ENCODE measurements at places on chromosomes 7 and 10.
A peak's percentile ranks its signal among the peaks of the same experiment; 100 is the strongest.

- no peak for DNase-seq
Measured at GRCh38 chr10:69055241-69055640, 32.7 kb upstream of the SRGN start.

DNA sequence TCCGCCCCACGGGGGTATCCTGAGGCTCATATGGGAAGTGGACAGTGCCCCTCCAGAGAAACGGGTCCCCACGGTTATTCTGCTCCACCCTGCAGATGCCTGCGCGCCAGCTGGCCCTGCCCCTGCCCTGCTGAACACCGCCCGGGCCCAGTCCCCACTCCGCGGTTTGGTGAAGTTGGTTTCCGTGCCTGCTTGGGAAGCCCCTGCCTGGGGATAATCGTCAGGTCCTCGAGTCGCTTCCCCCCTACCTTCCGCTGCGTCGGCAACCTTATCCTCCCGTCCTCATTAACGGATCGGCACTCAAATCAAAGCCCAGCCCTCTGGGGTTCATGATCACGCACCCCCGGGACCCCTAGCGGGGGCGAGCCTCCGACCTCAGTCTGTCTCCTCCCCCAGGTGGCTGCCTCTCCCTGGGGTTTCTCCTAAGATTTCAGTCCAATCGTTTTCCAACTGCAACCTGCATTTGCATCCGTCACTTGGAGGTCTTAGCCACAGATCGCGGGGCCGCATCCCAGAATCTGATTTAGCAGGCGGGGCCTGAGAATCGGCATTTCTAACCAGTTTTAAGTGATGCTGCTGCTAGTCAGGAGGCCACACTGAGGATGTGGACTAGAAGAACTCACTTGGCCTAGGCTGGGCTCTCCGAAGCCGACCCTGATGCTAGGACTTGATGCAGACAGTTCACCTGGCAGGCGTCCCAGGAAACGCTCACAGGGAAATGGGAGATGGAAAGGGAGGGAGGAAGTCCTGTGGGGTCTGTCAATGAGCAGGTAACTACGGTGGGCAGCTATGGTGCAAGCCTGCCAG is 27.6 kb downstream of the WDR86 start:
- no peak for DNase-seq

DNA sequence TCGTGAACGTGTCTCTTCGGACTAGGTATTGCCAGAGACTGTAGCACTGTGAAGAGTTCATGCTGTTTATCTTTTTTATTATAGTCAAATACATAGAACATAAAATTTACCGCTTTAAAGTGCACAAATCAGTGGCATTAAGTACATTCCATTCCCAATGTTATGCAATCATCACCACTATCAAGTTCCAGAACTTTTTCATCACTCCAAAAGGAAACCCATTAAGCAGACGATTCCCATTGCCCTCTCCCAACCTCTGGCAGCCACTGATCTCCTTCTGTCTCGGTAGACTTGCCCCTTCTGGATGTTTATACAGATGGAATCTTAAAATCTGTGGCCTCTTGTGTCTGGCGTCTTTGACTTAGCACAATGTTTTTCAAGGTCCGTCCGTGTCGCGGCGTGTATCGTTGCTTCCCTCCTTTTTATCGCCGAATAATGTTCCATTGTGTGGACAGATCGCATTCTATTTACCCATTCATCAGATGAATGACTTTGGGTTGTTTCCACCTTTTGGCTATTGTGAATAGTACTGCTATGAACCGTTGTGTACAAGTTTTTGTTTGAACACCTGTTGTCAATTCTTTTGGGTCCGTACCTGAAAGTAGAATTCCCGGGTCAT is 2.7 kb downstream of the PROSER2 start:
- DNase-seq, result no peak

GRCh38 chr7:1181031-1181430 is 21.0 kb upstream of the ZFAND2A start:
- DNase-seq, result no peak

DNA sequence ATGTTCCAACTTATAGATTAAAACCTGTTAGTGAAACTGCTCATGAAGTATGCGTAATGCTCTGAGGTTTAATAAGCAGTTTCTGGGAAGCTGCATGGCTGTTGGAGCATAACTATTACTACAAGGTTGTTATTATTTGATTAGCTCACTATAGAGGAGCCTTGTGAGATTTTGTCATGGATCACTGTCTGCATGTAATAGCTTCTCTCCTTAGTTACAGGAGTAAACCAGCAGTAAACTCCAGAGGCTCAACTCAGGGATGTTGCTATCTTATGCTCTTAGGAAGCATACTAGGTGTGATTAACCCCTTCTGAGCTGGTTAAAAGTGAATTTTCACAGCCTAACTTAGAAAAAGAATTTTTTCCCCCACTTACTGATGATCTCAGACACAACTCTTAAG is 63.6 kb upstream of the IFRD1 start:
- no peak for DNase-seq

GRCh38 chr10:131729361-131729760 is 171.4 kb upstream of the PPP2R2D start:
- DNase-seq, result no peak

DNA sequence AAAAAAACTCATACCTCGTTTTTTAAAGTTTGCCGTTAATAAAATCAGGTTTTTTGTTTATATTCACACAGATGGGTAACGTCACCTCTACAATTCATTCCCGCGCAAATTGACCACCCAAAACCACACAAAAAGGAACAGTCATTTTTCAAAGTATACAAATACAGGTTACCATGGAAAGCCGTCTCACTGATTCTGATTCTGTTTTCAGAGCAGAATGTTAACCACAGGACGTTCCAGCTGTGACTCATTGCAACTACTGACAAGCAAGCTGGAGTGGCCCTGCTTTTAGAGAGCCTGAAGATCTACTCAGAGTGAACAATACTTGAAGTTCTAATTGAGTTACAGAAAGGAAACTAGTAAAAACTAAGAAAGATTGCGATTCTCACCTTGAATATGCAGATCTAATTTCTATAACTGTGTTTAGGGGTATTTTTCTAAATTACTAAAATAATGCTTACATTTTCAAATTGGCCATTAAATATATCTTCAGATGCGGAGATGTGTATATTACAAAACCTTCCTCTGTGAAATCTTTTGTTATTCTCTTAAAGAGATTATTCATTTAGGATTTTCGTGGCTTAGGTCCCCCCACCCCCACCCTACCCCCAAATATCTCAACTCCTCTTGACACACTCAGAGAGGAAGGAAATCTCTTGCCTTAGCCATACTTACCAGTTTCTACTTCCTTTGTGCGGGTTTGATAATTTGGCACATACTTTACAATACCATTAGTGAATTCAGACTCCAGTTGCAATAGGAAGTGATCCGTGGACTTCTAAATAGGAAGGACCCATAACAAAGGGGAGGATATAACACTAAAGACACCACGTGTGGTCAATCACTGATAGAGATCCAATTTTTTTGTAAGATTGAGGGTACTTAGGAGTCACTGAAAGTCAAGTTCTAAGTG is 106.0 kb downstream of the CUBN start:
- peak; percentile 94 for DNase-seq

DNA sequence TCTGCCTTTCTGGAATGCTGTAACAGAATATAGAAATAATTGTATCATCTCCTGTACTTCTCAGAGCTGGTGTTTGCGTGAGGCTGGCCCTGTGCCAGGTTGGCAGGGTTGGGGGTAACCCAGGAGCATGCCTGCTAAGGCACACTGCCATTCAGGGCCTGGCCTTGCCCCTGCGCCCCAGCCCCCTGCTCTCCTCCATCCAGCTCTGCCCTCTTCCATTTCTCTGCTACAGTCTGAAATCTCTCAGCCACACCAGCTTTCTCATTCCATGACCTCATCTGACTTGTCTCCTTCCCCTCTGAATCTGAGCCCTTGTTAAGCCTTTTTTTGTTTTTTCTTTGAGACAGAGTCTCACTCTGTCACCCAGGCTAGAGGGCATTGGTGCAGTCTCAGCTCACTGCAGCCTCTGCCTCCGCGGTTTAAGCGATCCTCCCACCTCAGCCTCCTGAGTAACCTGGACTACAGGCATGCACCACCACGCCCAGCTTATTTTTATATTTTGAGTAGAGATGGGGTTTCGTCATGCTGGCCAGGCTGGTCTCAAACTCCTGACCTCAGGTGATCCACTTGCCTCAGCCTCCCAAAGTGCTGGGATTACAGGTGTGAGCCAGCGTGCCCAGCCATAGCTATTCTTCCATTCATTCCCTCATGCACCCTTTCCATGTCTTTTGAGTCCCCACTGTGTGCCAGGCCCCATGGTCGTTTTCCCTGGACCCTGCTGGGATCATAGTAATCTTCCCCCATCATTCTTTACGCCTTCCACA is 206.8 kb downstream of the CUX1 start:
- DNase-seq, result no peak

GRCh38 chr7:156461881-156462665 is 178.5 kb upstream of the RNF32 start:
- DNase-seq, result no peak

DNA sequence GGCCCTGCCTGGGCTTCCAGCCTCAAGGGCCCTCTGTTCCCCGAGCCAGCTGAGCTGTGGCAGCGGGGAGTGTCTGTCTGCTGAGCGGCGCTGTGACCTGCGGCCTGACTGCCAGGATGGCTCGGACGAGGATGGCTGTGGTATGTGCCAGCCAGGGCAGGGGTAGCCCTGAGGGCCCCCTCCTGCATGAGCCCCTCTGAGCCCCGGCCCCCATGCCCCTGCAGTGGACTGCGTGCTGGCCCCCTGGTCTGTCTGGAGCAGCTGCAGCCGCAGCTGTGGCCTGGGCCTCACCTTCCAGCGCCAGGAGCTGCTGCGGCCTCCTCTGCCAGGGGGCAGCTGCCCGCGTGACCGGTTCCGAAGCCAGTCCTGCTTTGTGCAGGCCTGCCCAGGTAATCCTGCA is 28.4 kb upstream of the ZNF467 start:
- no peak for DNase-seq

DNA sequence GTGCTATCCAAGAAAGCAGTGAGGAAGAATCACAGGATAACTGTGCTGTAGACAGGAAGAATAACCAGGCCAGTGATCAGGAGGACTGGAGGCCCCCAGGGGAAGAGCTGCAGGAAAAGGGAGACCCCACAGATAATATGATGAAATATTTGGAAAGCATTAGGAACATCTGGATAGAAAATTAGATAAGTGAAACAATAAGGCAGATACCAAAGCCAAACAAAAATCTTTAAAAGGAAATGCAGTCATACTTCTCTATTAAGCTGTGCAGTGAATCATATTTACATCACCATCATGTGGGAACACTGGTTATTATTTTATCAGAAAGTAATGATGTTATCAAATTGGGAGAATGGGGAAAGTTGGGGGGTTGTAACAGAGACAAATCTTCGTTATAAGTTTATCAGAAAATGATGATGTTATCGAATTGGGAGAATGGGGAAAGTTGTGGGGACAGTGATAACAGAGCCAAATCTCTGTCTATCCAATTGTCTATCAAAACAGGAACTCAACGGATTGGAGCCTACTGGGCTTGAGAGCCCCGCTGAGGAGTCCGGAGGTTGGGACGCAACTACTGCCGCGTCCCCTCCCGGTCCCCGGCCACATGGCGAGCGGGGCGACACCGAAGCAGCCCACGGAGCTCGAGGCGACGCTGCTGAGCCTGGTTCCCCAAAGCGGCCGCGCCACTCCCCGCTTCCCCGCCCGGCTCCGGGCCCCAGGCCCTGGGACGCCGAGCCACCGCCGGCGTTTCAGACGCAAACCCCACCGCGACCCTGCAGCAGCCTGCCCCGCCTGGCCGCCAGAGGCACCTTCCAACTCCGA is 14.0 kb upstream of the RALA start:
- DNase-seq, result peak; percentile 63

DNA sequence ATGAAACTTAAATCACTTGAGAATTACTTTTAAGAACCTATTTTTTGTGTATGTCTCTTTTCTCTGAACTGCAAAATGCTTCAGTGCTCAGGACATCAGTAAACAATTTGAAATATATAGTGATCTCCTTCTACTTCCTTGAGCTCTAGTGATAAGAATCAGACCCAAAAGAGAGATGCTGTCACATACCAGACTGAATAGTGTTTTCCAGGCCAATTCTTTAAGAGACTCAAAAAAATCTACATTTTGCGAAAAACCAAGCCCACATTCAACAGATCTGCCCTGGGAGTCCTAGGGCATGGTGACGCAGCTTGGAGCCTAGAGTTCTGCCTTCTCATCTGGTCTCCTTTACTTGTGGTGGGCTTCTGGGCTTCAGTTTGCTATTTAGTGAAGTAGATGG is 72.1 kb upstream of the SLC13A1 start:
- no peak for DNase-seq

DNA sequence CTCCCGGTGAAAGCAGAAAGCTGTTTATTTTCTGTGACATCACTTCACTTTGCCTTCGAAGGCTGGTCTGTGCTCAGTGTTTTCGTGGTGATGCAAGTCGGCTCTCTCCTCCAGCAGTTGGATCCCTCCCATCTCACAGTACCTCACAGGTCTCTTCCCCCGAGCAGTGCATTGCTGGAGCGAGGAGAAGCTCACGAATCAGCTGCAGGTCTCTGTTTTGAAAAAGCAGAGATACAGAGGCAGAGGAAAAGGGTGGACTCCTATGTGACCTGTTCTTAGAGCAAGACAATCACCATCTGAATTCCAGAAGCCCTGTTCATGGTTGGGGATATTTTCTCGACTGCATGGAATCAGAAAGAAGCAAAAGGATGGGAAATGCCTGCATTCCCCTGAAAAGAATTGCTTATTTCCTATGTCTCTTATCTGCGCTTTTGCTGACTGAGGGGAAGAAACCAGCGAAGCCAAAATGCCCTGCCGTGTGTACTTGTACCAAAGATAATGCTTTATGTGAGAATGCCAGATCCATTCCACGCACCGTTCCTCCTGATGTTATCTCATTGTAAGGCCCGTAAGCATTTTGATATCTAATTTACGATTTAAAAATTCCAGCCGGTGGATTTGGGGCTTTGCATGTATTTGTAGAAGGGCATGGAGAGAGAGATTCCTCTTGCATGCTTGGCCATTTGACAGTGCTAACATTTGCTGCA is at the start of gene LGI1:
Gene LGI1 (plus strand): TSS at position 136 of the 707 bp plus-strand sequence. CDS start 209 bp downstream, at position 345.
- DNase-seq, result no peak

GRCh38 chr7:27834179-27834921 is 94.4 kb downstream of the TAX1BP1 start:
- DNase-seq, result no peak

- no peak for DNase-seq
Measured at GRCh38 chr10:120705309-120705708, 145.9 kb upstream of the WDR11 start.

GRCh38 chr7:53003653-53004445 is 31.6 kb upstream of the POM121L12 start:
- no peak for DNase-seq

GRCh38 chr7:34361663-34362250 is 296.3 kb upstream of the NPSR1 start:
- no peak for DNase-seq

DNA sequence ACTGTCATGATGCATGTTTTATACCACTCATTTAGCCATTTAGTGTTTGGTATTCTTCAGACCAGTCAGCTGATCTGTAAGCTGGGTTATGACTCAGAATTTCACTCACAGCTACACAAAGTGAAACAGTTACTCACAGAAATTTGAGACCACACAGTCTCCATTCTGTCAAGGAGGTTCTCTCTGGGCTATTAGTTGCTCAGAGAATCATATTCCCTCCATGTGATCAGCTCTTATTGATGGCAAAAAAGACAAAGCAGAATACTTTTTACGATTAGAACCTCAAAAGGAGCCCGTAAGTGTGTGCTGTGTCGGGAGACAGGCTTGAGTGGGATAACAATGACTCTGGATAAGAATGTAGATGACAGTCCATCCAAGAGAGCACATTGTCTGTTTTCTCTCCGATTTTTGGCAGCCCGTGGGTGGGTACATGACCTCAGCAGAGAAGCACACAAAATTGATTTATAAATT is 277.6 kb upstream of the SORCS1 start:
- no peak for DNase-seq
